EH (cell line): ENCODE measurements at places on chromosomes 1 and 21.

- DNase-seq, result no peak
Measured at GRCh38 chr1:152125834-152126443, 10.7 kb upstream of the TCHH start.

GRCh38 chr1:190104961-190105360, 372.7 kb downstream of the BRINP3 start:
- no peak for DNase-seq

DNA sequence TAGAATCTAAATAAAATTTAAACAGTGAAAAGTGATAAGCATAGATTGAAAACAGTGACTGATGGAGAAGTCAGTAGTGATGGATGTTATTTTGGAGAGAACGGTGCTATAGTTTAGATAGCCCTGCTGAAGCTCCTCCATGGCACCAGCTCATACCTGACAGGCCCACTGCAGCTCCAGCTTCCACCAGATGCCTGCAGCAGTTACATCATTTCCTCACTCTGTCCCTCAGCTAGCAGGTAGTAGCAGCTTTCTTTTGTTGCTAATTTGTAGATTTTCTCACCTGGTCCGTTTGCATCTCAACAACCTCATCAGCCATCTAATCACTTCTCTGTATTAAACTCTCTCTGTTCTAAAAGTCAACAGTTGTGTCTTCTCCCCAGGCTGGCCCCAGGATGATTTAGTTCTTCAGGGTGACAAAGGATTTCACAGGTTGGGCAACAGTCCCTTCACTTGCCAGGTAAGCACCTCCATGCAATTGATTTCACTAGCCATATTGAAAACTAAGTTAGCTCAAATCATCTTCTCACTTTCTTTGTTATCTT, 128.3 kb downstream of the LMX1A start:
- DNase-seq, result no peak

GRCh38 chr1:107687849-107688753, 276.9 kb downstream of the VAV3 start:
- DNase-seq, result peak; percentile 3

- DNase-seq, result no peak
Measured at GRCh38 chr1:95126846-95127245, 9.7 kb downstream of the TLCD4 start.

- peak; percentile 62 for DNase-seq
Measured at GRCh38 chr1:30782361-30783255, 25.0 kb upstream of the LAPTM5 start.

DNA sequence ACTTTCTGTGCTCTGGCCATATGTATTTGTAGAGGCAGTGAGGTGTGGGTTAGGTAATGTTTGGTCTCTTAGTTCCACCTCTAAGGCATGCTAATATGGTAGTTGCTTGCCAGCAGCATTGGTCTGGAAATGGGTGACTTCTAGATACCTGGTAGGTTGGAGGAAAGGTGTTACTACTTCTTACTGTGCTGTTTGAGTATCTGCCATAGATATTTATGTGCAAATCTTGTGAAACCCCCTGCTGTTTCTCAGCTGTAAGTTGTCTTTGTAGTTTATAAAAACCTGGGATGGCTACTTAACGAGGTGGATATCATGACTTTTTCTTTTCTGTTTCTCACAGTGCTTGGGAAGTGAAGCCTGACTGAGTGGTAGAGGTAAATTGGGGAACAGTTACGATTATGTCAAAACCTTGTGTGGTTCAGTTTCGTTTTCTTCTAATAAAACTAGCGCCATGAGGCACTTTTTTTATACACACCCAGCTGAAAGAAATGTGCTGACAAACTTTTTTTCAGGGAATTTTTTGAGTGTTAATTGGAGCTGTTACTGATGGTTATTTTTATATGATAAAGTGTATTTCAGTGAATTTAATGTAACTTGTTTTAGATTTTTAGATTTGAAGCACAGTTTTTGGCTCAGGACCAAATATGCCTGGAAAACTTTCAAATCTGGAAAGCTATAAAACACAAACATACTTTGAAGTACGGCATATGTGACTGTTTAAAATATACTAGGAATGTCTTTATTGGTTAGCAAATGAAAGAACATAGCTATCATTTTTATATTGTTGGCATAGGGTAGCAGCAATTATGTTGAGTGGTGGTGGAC, 42.1 kb downstream of the CAMSAP2 start:
- peak; percentile 65 for DNase-seq

GRCh38 chr1:211356723-211357407, 30.2 kb downstream of the TRAF5 start:
- peak; percentile 47 for DNase-seq
